ENCODE measurements at places on chromosomes 16 and 17. TPM values are rescaled to one million over a fixed set of nuclear protein-coding genes. Genes with fewer than 3 reads are reported as not detected.

DNA sequence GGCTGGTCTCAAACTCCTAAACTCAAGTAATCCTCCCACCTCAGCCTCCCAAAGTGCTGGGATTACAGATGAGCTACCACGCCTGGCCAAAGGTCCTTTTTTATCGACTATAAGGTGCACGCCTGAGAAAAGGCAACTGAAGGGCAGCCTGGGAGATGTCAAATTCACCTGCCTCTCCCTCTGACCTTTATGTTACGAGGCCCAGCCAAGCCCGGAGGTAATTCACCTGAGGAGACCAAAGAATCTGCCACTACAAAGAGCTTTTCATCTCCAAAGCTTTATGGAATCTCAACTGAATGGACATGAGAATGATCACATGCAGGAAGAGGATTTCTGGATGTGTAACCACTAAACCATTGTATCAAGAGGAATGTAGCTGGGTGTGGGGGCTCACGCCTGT is 37.2 kb downstream of the LYRM1 start:
- DNase-seq, result no peak

DNA sequence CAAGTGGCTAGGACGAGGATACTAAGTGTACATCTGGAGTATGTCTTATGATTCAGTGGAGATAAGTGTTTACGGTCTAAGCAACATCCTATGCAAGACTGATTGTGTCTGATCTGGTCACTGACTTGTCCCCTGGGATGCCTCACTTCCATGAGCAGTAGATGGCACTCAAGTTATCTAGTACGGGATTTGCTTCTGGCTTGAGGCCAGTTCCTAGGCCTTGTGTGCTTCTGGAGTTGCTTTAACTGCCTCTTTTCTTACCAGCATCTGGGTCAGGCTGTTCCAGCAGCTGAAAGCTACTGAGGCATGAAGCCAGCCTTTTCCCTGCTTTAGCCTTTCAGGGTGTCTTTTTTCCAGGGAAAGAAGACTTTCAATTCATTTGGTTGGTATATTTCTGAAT is 23.0 kb downstream of the SUPT6H start:
- DNase-seq, result no peak

- no peak for DNase-seq
Measured at GRCh38 chr17:4833941-4834680, 971 bp downstream of the MINK1 start.

DNA sequence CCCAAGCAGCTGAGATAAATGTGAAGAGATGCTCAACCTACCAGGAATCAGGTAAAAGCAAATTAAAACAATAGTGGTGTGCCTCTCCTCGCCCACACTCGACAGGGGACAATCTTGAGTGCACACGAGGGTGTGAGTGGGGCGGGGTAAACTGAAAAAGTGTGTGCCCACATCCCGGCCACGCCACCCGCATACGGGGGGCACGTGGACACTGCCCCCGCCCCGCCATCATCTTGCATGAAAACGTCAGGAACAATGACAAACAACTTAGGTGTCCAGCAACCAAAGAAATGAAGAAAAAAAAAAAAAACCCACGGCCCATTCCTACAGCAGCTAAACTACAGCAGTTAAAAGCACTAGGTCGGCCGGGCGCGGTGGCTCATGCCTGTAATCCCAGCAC is 14.1 kb downstream of the PEMT start:
- DNase-seq, result no peak

GRCh38 chr17:36661688-36662087 is 60.3 kb downstream of the MRM1 start:
- DNase-seq, result no peak

- DNase-seq, result no peak
Measured at GRCh38 chr17:44921122-44921882, 6.0 kb upstream of the GFAP start.

DNA sequence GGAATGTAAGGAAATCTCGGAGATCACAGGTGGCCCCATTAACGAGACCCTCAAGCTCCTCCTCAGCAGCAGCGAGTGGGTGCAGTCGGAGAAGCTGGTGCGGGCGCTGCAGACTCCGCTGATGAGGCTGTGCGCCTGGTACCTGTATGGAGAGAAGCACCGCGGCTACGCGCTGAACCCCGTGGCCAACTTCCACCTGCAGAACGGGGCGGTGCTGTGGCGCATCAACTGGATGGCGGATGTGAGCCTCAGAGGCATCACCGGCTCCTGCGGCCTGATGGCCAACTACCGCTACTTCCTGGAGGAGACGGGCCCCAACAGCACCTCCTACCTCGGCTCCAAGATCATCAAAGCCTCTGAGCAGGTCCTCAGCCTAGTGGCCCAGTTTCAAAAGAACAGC is 16.2 kb downstream of the MLYCD start:
- no peak for DNase-seq

DNA sequence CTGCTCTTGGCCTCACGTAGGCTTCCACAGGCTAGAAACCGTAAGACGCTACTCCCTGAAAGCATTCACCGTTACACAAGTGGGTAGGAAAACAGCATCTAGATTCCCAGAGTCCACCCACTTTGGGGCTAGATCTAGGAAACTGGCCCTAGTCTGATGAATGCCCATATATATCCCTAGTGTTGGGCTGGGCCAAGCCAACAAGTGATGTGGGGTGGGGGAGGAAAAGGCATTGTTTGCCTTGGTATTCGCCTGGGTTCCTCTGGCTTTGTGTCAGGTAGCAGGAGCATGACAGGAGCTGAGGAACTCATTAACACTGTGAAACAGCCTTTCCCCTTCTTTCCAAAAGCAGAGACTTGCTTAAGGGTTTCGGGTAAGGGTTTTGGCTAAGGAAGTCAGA is 112.4 kb downstream of the SMG6 start:
- no peak for DNase-seq

DNA sequence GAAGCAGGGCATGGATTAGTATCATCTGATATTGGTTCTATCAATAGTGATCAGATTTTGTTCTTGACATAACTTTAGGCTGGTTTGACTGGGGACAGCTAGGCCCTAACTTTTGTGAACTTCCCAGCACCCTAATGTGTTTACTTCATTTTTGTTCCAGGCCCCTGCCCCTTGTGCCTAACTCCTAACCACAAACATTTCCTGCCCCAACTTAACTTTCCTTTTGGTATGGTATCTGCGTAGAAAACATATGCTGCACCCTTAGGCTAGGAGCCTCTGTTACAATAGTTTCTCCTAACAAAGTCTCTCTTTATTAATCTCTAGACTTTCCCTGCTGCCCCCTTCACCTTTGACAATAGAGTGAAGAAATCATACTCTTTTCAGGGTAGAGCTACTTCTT is 2.5 kb downstream of the ADPRM start:
- DNase-seq, result no peak

- DNase-seq, result peak; percentile 46
Measured at GRCh38 chr16:57226701-57227621, 18.1 kb upstream of the ARL2BP start.

DNA sequence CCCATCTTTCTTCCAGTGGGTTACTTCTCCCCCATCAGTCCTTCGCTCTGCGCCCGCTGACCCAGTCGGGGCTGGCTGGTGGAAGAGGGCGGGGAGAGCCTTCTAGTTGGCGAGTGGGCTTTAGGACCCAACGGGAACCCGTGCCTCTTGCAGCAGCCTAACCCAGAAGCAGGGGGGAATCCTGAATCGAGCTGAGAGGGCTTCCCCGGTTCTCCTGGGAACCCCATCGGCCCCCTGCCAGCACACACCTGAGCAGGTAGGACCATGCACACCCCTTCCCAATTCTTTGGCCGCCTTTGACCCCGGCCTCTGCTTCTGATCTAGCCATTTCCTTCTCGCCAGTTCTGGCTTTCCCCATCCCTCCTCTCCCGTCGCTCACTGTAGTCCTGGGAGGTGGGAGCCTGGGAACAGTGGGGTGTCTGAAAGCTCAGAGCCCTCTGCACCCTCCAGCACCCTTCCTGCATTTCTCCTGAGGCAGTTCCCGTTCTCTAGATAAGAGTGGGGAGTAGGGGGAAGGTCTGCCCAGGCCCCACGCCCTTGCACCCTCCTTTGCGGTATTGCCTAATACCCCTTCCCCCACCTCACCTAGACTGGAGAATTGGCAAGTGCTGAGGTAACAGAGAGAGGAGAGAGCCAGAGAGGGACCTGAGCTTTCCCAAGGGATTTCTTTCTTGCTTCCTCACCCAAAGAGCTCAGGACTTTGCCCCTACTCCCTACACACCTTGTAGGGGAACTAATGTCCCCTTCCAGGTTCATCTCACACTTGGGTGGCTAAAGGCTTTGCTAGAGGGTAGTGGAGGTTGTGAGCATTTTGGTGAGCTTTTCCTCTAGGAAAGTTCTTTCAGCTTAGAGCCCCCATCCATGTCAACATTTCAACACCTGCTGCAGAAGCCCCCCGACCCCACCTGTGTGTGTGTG is at the start of gene RARA:
RARA (plus strand) TSS at position 150 of the 918 bp plus-strand sequence. CDS start 22,039 bp downstream, outside the sequence.
- DNase-seq, result no peak

GRCh38 chr17:77901481-77901880 is 57.0 kb upstream of the TNRC6C start:
- DNase-seq, result no peak

- DNase-seq, result no peak
Measured at GRCh38 chr16:51151961-51152663, 1.0 kb upstream of the SALL1 start.

DNA sequence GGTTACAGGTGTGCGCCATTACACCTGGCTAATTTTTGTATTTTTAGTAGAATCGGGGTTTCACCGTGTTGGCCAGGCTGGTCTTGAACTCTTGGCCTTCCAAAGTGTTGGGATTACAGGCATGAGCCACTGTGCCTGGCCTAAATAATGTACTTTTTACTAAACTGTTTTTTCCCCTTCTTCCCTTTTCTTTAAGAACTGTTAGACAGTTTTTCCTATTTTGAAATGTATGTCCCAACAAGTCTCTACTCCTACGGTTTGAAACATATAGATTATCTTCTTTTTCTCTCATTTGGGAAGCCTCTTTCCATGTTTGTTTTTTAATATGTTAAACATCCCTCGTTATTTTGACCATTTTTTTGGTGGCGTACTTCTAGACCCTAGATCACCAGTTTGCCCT is 9.6 kb downstream of the UTP18 start:
- DNase-seq, result no peak

DNA sequence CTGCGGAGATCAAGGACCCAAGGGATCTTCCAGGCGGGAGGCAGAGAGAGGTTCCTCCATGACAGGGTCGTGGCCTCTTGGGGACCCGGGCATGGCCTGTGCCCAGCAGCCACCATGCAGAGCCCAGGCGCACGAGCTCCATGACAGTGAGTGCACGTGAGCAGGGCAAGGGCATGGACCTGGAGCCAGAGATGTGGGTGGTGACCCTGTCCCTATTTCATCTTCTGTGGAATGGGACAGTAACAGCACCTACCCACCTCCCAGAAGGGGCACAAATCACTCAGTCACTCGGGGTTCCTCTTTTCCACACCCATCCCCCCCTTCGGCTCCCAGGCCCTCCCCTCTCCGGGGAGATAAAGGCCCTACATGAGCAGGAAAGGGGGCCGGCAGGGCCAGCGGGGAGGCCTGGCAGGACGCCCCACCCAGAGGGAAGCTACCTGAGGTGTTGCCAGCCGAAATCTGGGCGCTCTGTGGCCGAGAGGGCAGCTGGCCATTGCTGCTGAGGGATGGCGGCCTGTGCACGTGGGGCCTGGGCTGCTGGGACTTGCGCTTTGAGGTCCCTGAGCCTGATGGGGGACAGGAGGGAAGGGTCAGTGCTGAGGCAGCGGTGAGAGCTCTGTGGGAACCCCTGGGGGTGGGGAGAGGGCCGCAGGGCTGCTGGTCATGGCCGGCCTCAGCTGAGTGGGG is 10.4 kb downstream of the UBALD2 start:
- no peak for DNase-seq

GRCh38 chr17:79066963-79067362 is 7.7 kb upstream of the ENGASE start:
- DNase-seq, result no peak

DNA sequence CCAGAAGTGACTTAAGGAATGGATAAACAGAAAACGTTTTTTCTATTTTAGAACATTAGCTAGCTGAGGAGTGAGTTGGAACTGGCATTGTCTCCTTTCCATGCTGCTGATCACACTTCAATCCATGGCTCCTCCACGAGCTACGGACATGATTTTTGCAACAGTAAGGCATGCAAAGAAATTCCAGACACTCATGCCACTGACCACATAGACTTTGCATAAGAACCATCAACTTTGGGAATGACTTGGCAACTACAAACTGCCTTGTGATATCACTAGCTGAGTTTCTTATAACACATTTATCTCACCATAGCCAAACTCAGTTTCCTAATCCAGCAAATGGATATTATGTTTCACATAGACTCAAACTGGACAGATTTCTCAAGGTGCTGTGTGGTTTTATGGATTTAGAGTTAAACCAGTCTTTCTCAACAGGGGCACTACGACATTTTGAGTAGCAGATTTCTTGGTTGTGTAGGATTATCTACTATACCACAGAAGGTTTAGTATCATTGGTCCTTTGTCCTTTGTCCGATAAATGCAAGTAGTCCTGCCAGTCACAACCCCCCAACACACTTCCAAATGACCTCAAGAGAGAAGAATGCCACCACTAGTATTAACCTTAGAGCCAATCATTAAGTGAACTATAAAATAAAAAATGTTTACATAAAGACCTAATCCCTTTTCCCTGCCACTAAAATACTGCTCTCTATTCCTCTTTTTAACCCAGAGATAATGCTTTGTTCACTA is 48.3 kb upstream of the C17orf78 start:
- no peak for DNase-seq

GRCh38 chr16:3020604-3021448 is 658 bp downstream of the TNFRSF12A start:
- DNase-seq, result peak; percentile 72

- no peak for DNase-seq
Measured at GRCh38 chr17:59332749-59333377, 1.4 kb downstream of the YPEL2 start.

DNA sequence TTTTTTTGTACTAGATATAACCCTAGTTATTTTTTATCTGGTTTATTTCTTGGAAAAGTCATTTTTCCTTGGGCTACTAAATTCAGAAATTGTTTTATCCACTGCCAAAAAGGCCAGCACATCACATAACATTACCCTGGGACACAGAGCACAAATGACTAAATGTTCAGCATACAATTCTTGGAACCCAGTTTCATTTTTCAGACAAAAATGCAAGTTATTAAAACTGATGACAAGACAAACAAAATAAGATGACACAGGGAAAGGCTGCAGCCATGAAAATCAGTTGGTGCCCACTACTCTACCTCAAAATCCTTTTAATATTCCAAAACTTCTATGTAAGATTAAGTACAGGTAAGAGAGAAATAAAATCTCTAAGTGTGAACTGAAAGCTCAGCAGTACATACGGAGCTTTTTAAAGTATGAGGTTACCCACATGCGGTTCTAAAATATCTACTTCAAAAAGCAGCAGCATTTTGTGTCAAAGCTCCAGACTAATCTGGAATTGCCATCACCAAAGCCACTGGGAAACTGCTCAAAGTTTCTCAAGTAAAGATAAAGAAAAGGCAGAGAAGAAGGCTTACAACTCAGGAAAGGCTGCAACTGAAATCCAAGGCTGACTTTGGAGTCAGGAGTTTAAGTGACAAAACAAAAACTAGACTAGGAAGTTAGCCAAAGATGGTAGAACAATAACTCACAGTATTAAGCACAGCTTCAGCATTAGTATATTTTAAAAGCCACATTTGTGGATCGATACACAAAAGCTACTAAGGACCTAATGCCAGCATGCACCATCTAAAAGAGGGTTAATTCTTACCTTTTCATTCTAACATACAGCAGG is 41.4 kb downstream of the AP1G1 start:
- DNase-seq, result no peak

Gene NHLRC4
- under 0.01 TPM for total RNA-seq

Gene NATD1
- total RNA-seq, result 0.77 TPM

Gene AGRP
- not detected for total RNA-seq

Gene WSB1
- total RNA-seq, result 308 TPM

Gene LRRC37A
- 1.9 TPM for total RNA-seq

Gene TAC4
- total RNA-seq, result not detected
